Activated CD4-positive, alpha-beta T cell treated with anti-CD3 and anti-CD28 coated beads for 48 hours (primary cell): ENCODE measurements at places on chromosomes 3 and 15.

- DNase-seq = no peak
Measured at GRCh38 chr3:162632672-162633071, 1136.1 kb downstream of the OTOL1 start.

GRCh38 chr3:52339612-52340011 is 23.5 kb downstream of the DNAH1 start:
- DNase-seq = peak; percentile 42

- DNase-seq = no peak
Measured at GRCh38 chr3:143002727-143003126, 1.4 kb downstream of the U2SURP start.

DNA sequence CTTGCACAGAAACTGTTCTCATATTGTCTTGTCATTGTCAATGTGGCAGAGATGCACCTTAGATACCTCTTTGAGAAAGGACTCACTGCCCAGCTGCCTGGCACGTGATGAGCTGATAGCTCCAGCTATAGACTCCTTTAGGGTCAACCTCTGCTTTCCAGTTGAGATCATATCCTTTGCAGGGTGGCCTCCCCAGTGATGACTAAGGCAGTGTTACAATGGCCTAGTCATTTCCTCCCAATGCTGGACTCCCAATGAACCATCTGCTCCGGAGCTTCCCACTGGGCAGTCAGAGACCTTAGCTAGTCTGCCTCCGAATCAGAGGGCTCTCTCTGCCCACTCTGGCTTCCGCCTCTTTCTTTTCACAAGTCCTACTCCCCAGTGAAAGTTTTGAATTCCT is 79.5 kb downstream of the CHRD start:
- no peak for DNase-seq

DNA sequence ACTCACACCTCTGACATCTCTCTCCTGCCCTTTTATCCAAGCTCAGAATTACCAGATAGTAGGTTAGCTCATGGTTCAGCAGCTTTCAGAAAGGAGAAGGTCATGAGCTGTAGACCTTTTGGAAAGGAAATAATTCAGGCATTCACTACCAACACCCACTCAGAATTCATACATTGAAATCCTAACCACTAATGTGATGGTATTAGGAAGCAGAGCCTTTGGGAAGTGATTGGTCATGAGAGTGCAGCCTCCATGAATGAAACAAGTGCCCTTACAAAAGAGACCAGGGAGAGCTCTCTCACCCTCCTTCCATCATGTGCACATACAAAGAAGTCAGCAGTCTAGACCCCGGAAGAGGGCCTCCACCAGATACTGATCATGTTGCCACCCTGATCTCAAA is 315.8 kb upstream of the CCDC54 start:
- no peak for DNase-seq

DNA sequence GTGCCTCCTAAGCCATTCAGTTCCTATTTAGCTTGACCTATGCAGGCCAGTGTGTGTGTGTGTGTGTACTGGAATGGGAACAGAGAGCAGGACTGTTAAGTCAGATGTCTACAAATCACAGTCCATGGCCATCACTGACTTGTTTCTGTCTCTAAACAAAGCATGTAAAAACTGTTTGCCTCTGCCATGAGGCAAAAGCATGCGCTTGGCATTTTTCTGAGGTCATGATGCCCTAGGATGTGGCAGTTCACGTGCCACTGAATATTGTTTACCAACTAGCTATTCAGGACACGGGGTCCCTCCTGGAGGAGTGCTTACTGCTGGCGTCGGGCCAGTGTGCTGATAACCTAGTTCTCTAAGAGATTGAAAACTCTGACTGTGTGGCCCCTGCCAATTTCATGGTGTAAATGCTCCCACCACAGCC is 8.2 kb upstream of the ATP13A3 start:
- no peak for DNase-seq
